ENCODE measurements at places on chromosomes 6 and 20. TPM values are rescaled to one million over a fixed set of nuclear protein-coding genes. Genes with fewer than 3 reads are reported as not detected.
A peak's percentile ranks its signal among the peaks of the same experiment; 100 is the strongest.

DNA sequence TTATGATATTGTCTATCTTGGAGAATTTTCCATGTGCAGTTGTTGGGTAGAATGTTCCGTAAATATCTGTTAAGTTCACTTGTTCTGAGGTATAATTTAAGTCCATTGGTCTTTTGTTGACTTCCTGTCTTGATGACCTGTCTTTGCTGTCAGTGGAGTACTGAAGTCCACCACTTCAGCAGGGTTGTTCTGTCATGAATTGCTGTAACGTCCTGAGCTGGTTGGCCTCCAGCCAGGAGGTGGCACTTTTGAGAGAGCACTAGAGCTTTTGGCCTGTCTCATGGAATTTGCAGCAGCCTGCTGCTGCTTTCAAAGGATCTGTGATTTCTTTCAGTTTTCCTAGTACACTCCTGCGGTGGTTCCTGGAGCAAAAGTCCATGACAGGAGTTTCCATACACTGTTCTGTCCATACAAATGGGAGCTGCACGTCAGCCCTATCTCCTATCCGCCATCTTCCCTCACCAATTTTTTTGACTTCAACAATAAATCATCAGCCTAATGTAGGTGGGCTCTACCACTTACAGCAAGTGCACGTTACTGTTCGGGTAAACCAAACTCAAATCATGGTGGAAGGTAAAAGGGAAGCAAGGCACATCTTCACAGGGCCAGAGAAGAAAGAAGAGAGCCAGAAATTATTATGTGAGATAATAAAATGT is 46.9 kb upstream of the TRERF1 start:
- DNase-seq, result no peak

DNA sequence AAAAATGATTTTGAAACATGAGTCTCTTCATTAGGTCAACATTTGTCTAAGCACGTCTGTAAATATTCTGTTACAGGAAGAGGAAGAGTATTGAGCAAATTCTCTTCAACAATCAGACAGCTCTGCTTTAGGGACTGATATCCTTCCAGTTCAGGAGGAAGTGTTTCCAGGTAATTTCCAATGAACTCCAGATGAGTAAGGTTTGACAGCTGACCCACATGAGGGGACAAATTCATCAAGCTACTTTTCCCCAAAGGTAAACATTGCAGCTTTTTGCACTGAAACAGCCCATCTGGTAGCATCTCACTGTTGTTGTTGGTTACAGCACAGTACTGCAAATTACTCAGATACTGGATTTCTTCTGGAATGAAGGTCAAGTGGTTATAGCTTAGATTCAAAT is 18.1 kb downstream of the ENPP1 start:
- DNase-seq, result no peak

Gene THEMIS
- total RNA-seq, result 0.18 TPM

DNA sequence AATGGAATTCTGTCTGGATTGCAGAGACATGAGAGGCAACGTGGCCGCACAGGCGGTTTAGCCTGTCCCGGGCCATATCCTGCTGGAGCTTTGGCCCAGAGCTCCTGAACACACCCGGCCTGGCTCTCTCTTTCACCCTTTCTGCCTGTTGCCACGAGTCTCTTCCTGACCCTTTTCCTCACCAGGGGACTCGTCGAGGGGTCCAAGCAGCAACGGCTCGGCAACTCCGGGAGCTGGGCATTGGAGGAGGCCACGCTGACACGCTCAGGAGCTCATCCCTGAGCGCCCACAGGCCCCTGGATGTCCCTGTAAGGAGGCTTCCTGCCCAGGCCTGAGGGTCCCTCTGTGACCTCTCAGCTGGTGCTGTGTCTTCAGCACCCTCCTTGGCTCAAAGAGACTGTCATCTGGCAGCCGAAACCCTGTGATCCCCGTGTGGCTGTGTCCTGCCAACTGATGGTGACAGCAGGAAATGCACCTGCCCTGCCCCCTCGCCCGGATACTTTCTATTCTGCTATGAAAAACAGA is 103.8 kb downstream of the RNASET2 start:
- DNase-seq, result no peak

DNA sequence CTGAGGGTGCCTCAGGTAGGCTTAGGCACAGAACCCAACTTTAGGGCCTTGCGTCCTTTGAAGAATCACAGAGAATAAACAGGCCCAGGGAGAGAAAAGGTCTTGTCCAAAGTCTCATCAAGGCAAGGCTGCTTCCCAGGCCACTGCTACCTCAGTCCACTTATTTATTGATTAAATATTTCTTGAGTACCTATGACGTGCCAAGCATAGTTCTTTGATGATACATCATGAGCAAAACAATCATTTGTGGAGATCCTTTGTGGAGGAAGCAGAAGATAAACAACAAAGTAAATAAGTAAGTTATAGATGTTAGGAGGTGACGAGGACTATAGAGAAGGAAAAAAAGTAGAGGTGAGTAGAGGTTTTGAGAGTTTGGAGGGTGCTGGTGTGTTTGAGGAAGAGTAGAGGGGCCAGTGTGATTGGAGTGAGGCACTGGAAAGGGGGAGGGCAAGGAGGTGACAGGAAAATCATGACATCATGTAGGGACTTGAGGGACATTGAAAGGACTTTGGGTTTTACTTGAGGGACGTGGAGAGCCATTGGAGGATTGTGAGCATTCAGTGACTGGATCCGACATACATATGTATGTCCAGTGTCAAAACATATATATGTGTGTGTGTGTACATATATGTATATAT is 14.1 kb upstream of the CHMP4B start:
- no peak for DNase-seq

Gene BPI
- total RNA-seq, result not detected

DNA sequence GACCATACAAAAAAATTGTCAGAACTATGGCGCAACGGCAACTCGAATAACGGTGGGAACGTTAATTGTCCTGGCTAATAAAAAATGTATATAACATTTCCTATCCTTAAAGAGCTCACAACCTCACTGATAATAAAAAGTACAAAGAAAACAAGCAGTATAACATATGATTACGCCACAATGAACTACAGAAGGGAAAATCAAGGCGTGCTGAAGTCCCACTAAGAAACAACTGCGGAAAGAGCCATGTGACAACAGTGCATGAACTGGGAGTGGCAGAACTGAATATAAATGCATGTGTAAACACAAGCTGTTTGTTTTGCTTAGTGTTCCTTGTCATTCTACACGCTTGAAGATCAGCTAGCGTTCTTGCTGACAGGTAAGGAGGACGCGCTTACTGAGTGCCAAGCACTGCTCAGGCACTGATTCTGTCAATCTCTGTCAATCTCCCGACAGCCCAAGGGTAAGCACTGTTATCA is 466 bp upstream of the PSMB1 start:
- DNase-seq, result no peak

DNA sequence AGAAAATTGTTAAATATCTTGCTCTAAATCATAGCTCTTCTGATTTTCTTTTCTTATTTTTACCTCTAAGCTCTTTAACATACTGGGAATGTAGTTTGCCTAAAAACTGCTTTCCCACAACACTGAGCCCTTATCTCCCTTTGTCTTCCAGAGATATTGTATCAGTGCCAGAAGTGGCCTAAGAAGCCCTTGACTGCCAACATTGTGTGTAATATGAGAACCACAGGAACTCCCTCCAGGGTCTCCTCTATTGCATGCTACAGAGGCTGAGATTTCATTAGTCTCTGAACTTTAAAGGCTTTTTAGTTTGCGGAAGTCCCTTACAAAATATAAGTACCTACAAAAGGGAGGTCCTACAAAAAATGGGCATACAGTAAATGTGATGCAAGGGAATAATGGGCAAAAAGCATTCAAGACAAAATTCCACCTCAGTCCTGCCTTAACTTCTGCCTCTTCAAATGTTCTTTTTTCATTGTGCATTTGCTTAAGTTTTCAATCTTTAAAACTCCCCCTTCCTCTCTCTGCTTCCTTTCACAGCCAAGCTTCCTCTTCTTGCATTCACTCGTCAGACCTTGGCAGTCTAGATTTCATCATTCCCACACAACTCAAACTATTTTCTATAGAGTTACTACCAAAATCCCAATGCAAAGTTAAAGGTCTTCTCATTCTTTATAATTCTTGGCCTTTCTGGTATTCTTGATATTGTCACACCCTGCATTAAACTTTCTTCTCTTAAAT is 76.5 kb downstream of the ADGRG6 start:
- no peak for DNase-seq

Gene CFB
- total RNA-seq, result 57.7 TPM

GRCh38 chr6:106080763-106081095 is 5.4 kb upstream of the PRDM1 start:
- no peak for DNase-seq

DNA sequence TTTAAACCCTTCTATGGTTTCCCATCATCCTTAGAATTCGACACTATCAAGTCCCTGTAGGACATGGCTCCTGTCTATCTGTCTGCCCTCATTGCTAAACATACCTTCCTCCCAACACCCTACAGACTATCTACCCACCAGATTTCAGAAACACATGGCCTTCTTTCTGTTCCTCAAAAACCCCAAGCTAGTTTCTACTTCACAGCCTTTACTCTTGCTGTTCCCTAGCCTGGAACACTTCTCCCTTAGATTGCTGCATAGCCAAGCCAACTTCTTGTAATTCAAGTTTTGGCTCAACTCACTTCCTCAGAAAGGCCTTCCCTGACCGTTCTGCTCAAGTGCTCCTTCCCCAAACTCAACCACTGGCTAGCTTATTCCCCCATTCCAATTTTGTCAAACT is 156.2 kb downstream of the BTBD9 start:
- DNase-seq, result peak; percentile 5

All from adrenal gland (tissue), 19 donors.